ENCODE measurements at places on chromosomes 5 and 9. TPM values are rescaled to one million over a fixed set of nuclear protein-coding genes. Genes with fewer than 3 reads are reported as not detected.

- H3K27ac ChIP-seq, result peak overlapping the region; percentile 91
- peaks cover 58% of the 10 kb centered on the region for H3K4me1 ChIP-seq
- peak; percentile 80 for DNase-seq
Measured at GRCh38 chr9:35906923-35907699, 1.1 kb downstream of the HRCT1 start.

DNA sequence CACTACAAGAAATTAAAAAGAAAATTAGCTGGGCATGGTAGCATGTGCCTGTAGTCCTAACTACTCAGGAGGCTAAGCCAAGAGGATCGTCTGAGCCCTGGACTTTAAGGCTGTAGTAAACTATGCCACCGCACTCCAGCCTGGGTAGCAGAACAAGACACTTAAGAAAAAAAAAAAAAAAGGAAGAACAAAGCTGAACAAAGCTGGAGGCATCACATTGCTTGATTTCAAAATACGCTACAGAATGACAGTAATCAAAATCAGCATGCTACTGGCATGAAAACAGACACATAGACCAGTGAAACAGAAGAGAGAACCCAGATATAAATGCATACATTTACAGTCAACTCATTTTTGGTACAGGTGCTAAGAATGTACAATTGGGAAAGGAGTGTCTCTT lies 14.5 kb upstream of the OTULIN start:
- no peak overlapping the region for H3K4me3 ChIP-seq
- DNase-seq, result no peak

The C9orf50 gene
- 9.4 TPM for total RNA-seq

The CD72 gene
- 0.63 TPM for total RNA-seq

DNA sequence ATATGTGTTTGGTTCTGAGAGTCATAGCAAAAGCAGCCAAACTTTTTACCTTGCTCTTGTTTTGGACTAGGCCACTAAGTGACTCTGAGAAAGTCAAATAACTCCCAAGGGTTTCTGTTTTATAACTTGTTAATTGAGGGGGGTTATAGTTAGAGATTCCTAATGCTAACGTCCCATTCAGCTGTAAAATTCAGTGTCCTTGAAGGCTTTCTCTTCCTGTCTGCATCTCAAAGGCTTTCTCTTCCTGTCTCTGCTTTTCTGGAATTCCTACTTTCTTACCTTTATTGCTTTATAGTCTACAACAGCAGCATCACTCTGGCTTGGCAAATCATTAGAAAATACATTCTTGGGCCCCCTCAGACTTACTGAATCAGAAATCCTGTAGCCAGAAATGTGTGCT lies 479.5 kb upstream of the SEMA6A start:
- no peaks in the 10 kb centered on the region for H3K4me1 ChIP-seq
- H3K27me3 ChIP-seq, result no peaks in the 10 kb centered on the region
- no peaks in the 10 kb centered on the region for H3K36me3 ChIP-seq
- no peak for DNase-seq

GRCh38 chr9:124940521-124940893 lies 376 bp downstream of the GOLGA1 start:
- no peaks in the 10 kb centered on the region for H3K27me3 ChIP-seq
- no peak for DNase-seq
- H3K27ac ChIP-seq, result peak overlapping the region; percentile 91
- H3K4me3 ChIP-seq, result peak overlapping the region; percentile 97
- peaks cover 13% of the 10 kb centered on the region for H3K4me1 ChIP-seq

- H3K4me1 ChIP-seq, result peaks cover 17% of the 10 kb centered on the region
- no peak overlapping the region for H3K4me3 ChIP-seq
- H3K36me3 ChIP-seq, result no peaks in the 10 kb centered on the region
- no peaks in the 10 kb centered on the region for H3K27me3 ChIP-seq
- DNase-seq, result no peak
Measured at GRCh38 chr5:179318221-179318955, 26.9 kb downstream of the ADAMTS2 start.

The TAF11L13 gene
- not detected for total RNA-seq

DNA sequence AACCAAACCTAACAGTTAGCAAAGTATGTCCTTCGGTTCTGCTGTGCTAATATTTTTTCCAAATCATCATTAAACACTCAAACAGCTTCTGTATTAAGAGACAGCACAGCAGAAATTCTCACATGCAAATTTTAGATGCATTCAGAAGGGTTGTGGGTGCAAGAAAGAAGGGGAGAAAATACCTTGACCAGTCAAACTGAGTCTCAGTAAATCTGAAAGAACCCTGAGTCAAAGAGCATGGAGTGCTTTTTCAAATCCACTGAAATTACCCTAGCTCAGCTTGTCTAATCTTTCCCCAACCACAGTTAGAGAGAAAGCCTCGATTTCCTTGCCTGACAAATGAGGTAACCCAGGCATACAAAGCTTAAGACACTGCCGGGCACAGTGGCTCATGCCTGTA lies 55.1 kb downstream of the RETREG1 start:
- H3K4me3 ChIP-seq, result no peak overlapping the region
- no peaks in the 10 kb centered on the region for H3K27me3 ChIP-seq
- H3K4me1 ChIP-seq, result no peaks in the 10 kb centered on the region
- H3K27ac ChIP-seq, result no peak overlapping the region

GRCh38 chr5:177496070-177496726 lies 1.2 kb downstream of the PDLIM7 start:
- no peak for DNase-seq
- H3K36me3 ChIP-seq, result no peaks in the 10 kb centered on the region
- H3K27ac ChIP-seq, result peak overlapping the region; percentile 86
- peak overlapping the region; percentile 58 for H3K4me3 ChIP-seq

The PCDHGB2 gene
- total RNA-seq, result 16.6 TPM

The OCLN gene
- 16.0 TPM for total RNA-seq

The TRPM6 gene
- 4.2 TPM for total RNA-seq

The PHF24 gene
- total RNA-seq, result 132 TPM

DNA sequence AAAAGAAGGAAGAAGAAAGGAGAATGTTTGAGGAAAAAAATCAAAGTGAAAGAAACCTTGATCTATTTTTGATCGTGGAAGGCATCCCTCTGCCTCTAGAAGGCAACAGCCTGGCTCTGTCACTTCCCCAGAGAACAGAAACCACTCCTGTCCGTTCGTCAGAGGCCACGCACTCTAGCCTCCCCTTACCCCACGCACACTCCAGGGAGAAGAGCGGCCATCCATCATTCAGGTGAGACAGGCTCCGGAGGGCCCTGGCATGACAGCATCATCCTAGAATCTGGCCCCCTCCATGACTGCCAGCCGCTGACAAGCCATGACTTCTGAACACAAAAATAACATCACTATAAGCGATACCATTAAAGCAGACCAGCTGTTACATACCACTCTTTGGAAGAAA lies 135.8 kb downstream of the ROR2 start:
- H3K4me1 ChIP-seq, result peaks cover 22% of the 10 kb centered on the region
- H3K4me3 ChIP-seq, result no peak overlapping the region
- H3K27me3 ChIP-seq, result no peaks in the 10 kb centered on the region
- DNase-seq, result no peak
- H3K27ac ChIP-seq, result no peak overlapping the region
- no peaks in the 10 kb centered on the region for H3K36me3 ChIP-seq

- DNase-seq, result peak; percentile 18
- H3K27ac ChIP-seq, result no peak overlapping the region
- H3K27me3 ChIP-seq, result no peaks in the 10 kb centered on the region
- H3K36me3 ChIP-seq, result no peaks in the 10 kb centered on the region
Measured at GRCh38 chr9:114906922-114907571, 23.3 kb downstream of the TNFSF8 start.

The FBXO4 gene
- total RNA-seq, result 15.1 TPM

Data from testis (tissue), 5 donors.